ENCODE measurements at places on chromosomes 11 and 22.

DNA sequence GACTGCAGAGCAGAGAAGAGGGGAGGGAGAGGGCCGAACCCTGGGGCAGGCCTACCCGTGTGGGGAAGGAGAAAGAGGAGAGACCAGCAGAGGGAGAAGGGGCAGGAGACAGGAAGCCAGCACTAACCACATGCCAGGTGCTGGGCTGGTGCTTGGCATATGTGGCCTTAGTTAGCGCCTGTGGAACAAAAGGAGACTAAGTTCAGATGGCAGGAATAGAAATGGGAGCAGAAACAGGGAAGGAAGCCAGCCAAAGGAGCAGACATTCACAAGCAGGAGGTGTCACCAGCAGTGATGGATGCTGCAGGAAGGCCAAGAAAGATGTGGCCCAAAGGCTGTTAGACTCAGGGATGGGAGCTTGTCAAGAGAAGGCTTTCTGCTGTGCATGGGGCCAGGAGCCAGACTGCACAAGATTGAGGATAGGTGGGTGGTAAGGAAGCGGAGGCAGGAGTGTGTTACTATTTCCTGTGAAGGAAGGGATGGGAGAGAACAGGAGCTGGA is 26.7 kb downstream of the TREH start:
- no peak for DNase-seq

DNA sequence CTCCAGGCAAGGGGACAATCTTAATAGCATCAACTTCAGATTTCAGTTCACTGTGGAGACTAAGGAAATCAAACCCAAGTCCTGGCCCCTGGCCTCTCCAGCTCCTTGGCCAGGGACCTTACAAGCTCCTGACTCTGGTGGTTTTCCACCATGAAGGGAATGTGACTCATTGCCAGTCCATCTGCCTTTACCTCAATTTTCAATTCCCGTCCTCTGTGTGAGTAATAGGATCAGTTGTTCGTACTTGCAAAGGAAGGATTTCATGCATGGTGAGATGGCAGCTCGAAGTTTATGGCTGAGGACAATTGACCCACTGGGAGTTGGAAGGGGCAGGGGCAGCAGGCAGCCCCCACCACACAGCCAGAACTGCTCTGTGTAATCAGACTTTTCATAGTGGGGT is 42.5 kb downstream of the INSC start:
- no peak for DNase-seq

DNA sequence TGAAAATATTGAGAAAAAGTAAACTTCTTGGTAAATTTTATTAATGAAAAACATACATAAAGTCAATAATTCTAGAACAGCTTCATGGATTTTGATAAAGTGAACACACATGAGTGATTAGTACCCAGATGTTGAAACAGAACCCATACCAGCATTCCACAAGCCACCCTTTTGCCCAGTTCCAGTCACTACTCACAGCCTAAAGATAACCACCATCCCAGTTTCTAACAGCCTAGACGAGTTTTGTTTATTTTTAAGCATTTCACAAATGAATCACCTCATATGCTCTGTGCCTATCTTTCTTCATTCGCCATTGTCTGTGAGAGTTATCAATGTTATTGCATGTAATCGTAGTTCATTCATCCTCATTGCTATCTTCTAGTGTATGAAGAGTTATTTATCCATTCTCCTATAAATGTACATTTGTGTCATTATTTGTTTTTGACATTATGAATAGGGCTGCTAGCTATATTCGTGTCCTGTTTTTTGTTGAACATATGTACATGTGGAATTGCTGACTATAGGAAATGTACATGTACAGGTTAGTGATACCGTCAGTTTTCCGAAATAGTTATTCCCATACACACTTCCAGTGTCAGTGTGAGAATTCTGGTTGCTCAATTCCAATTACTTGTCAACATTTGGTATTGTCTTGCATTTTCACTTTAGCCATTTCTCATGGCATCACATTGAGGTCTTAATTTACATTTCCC is 44.5 kb upstream of the TEAD1 start:
- no peak for DNase-seq

DNA sequence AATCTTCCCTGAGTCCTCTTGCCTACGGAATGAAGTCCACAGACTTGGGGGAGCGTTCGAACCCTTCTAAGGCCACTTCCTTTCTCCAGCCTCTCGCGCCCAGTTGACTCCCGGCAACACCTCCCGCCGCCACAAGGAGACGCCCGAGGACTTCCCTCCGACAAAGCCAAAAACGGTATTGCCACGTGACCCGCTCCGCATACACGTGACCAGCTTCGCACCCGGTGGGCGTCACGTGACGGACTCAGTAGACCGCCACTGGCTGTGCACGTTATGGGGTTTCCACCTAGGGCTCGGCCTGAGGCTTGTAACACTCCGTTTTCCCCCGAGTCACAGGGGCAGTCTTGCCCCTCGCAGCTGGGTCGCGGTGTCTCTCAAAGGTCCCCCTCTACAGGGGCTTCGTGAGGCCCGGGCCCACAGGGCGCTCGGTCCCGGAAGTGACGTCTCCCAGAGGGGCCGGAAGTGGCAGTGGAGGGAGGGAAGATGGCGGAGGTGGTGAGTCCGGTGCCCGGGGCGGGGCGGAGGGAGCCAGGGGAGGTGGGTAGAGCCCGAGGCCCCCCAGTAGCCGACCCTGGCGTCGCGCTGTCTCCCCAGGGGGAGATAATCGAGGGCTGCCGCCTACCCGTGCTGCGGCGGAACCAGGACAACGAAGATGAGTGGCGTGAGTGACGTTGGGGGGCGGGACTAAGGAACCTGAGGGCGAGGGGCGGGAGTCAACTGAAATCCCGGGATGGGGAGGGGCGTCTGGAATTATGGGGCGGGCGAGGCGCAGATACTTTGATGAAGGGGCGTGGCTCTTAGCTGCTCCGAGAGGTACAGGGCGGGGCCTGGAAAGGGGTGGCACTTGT is at the start of gene KAT5:
Gene KAT5, plus strand, starts transcription at position 468 of the 848 bp plus-strand sequence. Its CDS starts 16 bp downstream, at position 484.
- DNase-seq = peak; percentile 99

DNA sequence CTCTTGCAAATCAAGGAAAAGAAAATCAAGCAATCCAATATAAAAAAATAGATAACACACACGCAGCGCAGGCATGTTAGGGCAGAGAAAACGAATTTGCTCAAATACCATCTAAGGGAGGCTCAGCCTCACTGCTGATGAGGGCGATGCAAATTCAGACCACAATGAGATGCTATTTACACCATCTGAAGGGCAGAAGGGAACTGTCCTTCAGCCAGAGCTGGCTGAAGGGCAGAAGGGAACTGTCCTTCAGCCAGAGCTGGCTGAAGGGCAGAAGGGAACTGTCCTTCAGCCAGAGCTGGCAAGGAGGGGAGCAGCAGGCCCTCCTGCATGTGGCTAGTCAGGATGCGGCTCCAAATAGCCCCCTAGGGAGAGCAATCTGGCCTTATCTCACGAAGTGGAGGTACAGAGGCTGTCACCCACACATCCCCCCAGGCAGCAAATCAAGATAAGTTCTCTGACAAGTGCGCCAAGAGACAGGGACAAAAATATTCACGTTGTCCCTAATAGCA is 7.6 kb upstream of the SLC39A13 start:
- DNase-seq = no peak

Measured in tibial nerve (tissue), 4 donors.